ENCODE measurements at places on chromosomes 5 and 9.

DNA sequence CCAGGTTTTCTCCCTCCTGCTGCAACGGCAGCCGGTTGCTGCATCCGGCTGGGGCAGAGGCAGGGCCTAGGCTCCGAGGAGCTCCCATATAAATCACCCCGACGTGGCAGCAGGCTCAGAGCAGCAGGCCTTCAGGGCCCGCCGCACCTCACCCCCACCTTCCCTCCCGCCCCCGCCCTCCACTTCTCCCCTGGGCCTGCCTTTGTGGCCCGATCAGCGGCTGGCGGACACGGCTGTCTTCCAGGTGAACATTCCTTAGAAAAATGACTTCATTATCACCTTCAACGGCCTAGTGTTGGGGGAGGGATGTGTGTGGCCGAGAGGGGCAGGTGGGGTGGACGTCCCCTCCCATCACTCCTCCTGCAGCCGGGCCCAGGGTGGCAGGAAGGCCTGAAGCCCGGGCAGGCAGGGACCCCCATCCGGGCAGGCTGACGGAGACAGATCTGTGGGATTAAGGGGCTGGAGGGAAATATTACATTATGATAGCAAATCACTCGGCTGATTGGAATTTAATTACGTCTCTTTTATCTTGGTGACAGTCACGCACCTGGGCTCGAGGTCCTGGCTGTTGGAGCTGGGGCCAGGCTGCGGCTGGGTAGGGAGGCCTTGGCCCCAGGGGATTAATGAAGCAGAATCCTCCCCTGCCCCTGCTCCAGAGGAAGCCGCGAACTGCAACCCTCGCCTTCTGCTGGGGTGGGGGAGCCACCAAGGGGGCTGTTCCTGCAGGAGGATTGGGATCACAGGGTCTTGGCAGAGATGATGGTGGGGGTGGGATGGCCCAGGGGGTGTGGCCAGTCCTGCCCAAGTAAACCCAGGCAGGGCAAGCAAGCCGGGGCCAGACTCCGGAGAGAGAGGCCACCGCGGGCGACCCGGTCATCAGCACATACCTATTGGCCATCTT lies 38.4 kb upstream of the RXRA start:
- no peak for DNase-seq

GRCh38 chr5:561408-561807 lies 37.2 kb upstream of the SLC9A3 start:
- no peak for DNase-seq

DNA sequence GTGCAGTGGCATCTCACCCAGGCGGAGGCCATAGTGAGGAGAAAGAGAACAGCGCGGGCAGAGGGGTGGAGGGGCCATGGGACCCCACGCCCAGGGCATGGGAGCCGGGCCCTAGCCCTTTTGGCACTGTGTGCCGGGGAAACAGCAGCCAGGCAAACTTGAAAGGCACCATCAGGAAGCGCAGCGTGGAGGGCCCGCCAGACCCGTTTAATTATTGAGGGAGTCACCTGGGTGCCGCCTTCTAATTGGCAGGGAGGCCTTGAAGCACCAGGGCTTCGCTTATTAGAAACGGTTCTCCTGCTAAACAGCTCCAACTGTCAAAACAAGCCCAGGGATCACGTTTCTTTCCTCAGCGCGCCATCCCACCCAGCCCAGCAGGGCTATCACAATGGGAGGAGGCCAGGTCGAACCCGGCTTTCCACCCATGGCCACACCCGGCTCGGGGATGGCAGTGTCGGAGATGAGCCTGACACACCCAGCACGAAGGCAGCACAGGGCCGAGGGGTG lies 104.6 kb upstream of the SARDH start:
- no peak for DNase-seq

- no peak for DNase-seq
Observed at GRCh38 chr9:318646-319045, 104.0 kb downstream of the DOCK8 start.

DNA sequence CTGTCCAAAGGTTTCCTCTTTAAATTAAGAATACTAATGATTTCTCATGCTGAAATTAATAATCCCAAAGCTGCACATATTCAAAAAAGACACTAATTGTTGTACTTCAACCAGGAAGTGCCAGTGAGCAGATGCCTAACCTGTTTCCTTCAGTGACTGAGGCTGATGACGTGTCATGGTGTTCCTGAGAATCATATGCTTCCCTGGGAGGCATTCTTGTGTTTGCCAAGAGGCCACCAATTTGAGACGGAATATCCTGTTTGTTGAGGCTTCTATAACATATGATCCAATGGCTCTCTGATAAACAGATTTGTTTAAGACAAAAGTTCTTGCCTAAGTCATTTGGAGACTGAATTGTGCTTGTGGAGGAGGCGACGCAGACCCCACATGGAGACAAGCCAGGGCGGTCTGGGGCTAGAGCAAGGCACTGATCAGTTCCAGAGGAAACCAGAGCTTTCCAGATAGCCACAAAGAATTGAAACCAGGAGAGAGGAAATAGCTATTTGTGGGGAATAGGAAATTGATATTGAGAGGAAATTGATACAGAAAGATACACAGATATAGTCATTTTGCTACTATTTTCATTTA lies 66.4 kb upstream of the ZNF608 start:
- no peak for DNase-seq

DNA sequence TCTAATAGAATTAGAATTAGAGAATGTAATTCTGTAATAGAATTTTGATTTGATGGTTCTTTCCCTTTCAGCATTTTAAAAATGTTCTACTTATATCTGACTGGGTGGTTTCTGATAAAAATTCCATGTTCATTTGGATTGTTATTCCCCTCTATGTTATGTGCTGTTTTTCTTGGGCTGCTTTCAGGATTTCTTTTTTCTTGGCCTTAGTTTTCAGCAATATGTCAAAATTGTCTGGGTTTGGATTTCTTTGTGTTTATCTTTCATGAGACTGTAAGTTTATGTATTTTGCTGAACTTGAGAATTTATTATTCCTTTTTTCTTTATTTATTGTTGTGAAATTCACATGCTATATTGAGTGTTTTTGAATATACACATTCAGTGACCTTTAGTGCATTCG lies 189.1 kb downstream of the RANBP17 start:
- no peak for DNase-seq

All from stimulated activated CD4-positive, alpha-beta T cell treated with anti-CD3 and anti-CD28 coated beads, Interleukin-1b, Interleukin-23, amount 100 ng/mL, for 1 hour (primary cell).